ENCODE measurements at places on chromosomes 16 and 17.

- no peak for DNase-seq
Observed at GRCh38 chr17:49029801-49030200, 32.6 kb downstream of the IGF2BP1 start.

DNA sequence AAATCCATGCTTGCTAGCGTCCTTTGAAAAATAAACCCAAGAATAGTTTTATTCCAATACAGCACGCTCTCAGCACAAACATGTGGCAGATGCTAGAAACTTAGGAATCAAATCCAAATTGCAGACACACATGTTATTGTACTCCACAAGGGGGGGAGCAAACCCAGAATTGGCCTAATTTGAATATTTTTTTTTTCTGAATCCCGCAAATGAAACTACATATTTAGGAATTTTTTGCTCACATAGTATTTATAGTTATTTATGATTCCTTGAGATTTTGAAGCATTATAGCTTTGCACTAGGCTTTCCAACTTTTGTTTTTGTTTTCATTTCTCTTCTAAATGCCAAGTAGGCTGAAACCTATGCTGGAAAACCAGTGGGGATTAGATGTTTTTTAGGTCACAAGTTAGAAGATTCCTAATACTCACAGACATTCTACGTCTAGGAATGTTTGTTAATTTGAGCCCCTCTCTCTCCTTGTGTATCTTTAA lies 59.3 kb upstream of the CDH11 start:
- DNase-seq, result no peak

DNA sequence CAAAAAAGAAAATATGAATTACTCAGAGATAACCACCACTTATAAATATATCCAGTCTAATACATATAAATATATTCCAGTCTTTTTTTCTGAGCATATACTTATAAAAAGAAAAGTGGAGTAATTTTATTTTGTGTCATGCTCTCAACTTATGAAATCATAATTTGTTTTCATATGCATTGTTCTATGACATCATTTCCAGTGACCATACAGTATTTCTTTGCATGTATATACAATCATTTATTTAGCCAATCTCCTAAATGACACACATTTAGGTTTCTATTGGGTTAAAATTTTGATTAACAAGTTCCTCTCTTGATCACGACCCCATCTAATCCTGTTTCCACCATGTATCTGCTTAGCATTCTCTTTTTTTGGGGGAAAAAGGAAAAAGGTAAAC lies 16.4 kb upstream of the NDEL1 start:
- DNase-seq, result no peak

DNA sequence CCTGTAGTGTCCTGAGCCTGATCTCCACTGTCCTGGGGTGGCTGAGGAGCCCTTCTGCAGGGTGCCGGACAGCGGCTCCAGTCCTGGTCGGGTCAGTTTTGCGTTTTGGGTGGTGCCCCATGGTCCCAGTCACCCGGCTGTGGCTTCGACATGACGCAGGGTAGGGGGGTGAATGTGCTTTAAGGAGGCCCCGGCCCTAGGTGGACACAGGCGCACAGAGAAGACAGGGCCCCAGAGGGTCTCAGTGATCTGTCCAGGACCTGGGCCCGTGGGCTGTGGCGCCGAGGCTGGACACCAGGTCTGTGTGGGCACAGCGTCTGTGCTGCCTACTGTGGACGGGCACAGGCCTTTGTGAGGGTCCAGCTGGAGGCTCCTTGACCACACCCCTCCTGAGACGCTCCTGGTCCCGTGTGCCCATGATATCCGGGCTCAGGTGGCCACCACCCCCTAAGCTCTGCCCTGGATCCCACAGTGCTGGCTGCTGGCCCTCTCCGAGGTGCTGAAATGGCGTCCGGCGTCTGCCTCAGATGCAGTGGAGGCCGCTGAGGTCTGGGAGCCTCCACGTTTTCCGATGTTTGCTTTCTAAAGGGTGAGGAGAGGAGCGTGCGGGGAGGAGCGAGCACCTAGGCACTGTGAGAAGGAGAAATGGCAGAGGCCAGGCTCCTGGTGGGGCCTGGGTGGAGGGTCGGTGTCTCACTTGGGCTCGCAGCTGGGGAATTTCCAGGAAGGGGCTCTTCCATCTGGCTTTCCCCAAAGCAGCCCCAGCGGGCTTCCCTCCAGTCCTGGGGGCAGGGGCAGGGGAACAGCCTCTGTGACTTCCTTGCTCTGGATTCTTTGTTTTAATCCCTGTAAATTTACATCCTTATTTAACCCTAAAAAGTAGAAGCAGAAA lies 56.1 kb upstream of the ACSF3 start:
- no peak for DNase-seq

GRCh38 chr16:81695321-81696165 lies 83.5 kb upstream of the PLCG2 start:
- no peak for DNase-seq

DNA sequence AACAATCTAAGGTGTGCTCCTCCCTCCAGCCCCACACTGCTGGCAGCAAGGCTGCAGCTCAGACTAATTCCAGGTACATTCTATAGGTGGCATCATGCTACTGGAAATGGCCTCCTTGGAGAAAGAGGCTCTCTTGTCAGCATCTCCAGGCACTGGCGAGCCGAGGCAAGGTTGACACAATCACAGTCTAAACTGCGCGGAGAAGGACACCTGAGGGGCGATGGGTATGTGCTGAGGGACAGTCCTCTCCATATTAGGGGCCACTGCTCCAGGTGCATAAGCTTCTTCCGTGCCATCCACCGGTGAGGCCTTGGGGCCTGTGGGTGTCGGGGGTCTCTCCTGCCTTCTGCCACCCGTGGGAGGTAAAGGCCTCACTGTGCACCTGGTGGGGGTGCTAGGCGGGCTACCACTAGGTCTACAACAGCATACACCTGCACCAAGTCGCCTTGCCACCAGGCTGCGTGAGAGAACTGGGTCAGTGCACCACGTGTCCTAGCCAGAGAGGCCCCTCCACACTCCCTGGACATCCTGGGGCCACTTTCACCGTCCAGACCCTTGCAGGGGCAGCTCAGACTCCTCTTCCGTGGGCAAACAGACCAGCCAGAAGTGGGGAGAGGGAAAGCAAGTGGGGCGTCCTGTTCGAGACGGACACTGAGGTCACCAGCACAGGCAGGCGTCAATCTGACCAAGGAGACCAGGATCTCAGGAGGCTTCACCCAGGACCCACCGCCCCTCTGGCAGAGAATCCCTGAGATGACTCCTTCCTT lies 12.1 kb upstream of the CBX8 start:
- no peak for DNase-seq

DNA sequence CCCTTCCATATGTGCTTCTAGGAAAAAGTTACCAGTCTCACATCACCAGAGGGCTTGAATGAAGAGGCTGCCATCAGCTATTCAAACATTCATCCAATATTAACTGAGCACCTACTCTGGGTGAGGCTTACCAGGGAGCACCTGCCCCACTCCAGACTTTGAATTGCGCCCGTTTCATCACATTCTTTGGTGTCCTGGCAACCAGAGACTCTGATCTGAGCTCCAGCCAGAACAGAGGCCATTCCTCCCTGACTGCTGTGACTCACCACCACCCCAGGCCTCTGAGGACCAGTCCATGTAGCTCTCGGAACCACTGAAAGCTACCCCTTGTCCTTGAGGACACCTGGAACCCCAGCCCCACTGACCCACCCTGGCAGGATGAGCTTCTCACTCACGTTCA lies at the start of gene C16orf96:
Gene C16orf96, plus strand, starts transcription at position 229 of the 400 bp plus-strand sequence. Its CDS starts 150 bp downstream, at position 379.
- no peak for DNase-seq

- no peak for DNase-seq
Observed at GRCh38 chr17:13400491-13400890, 201.2 kb downstream of the HS3ST3A1 start.

- DNase-seq, result no peak
Observed at GRCh38 chr16:56606071-56606475, 2.3 kb upstream of the MT2A start.

GRCh38 chr16:83348991-83349390 lies 458.8 kb upstream of the HSBP1 start:
- DNase-seq, result no peak

DNA sequence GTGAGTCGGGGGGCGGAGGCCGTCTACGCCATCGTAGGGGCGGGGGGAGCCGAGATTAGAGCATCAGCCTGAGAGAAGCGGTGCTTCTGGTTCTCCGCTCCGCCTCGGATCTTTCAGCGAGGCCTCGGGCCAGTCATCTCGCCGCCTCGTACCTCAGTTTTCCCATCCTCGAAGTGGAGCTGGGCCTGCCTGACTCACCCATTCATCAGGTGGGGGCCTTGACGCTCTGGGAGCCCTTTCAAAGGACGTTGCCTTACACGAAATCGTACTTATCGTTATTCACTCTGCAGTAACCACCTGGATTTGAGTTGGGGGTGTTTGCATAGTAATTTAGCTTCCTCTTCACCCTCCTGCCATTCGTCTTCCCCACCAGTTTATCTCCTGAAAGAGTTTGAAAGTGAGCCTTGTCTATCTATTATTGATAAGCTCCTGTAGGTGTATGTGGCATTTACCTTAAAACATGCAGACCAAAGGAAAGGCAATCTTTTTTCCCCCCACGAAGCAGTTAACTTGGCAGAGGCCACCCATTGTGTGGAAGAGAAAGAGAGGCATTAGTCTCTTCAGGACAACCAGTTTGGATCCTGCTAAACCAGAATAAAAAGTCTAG lies 674 bp downstream of the TAF15 start:
- DNase-seq, result no peak
